ENCODE measurements at places on chromosomes 11 and 22. TPM values are rescaled to one million over a fixed set of nuclear protein-coding genes. Genes with fewer than 3 reads are reported as not detected.

- no peak for DNase-seq
These were observed at the start of gene SLC1A2 for GRCh38 chr11:35419184-35419829. SLC1A2 (minus strand) TSS chr11:35419558; CDS start chr11:35418966, 592 bp downstream.

DNA sequence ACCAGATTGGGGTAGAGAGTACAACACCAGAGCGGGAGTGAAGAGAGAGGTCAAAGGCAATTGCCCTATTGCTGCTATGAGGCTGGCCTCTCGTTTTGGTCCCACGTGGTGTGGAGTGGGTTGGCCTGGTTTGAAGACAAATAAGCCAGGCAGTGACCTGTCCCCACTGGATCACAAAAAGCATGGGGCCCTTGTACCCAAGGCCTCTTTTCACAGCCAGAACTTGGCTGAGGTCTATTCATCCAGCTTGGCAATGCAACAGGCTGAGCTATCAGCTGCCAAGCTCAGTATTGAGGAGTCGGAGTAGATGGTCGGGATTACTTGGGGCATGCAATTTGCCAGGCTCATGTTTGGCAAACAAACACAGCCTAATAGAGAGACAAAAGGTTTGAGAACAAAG is 19.2 kb upstream of the GALNT18 start:
- no peak for DNase-seq

GRCh38 chr11:101128571-101129202 is 926 bp downstream of the PGR start:
- no peak for DNase-seq

GRCh38 chr22:49155770-49156580 is 671.7 kb downstream of the BRD1 start:
- no peak for DNase-seq

- DNase-seq: peak; percentile 24
These were observed 1.1 kb downstream of the HMGXB4 start for GRCh38 chr22:35258191-35258988.

RAG1 gene
- total RNA-seq: 1,091 TPM

PANX2 gene
- total RNA-seq: 0.09 TPM

GAB4 gene
- under 0.01 TPM for total RNA-seq

NXPE4 gene
- not detected for total RNA-seq

Measured in thymus (tissue), 14 donors.